Large intestine (tissue), 12 donors: ENCODE measurements at places on chromosomes 16 and 17. TPM values are rescaled to one million over a fixed set of nuclear protein-coding genes. Genes with fewer than 3 reads are reported as not detected.
A peak's percentile ranks its signal among the peaks of the same experiment; 100 is the strongest.

The KRTAP4-5 gene
- not detected for polyA plus RNA-seq

The ENPP7 gene
- polyA plus RNA-seq, result 136 TPM

DNA sequence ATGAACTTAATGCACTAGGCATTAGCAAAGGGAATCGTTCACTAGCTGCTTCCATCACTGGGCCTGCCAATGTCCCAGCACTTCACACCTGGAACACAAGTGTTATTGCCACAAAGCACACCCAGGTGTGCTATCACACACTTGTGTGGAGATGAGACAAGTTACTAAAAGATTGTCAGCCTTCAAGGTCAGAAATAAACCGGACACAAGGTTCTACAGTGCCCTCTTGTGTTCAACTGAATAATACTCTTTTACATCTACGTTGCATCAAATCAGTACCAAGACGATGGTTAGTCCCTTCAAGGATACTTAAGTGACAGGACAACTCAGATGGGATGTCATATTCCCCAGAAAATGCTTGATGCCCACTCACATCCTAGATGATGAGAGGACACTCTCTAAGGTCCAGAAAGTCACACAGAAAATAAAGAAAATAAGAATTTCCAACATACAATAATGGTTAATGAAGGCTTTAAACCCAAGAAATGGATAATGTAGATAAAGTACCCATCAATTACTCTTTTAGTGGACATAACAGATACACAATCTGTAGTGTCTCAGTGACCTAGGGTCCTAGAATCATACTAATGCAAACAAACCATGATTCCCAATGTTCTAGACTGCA lies 16.4 kb upstream of the GLG1 start:
- peak; percentile 21 for DNase-seq

The ARL5C gene
- not detected for polyA plus RNA-seq

The ST6GALNAC1 gene
- 141 TPM for polyA plus RNA-seq

DNA sequence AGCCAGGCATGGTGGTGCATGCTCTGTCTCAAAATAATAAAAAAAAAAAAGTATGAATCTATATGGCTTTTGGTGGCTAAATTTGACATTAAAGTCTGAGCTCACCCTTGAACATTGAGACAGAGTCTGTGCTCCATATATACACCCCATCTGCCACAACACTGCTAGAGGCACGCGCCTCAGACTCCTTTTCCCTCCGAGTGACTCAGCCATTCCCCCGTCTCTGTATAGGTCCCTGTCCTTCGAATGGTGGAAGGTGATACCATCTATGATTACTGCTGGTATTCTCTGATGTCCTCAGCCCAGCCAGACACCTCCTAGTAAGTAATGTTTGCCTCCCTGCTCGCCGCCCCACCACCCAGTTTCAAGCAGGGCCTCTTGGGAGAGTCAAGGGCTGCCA lies 4.5 kb upstream of the EFNB3 start:
- no peak for DNase-seq

GRCh38 chr17:39627712-39628516 lies 1.2 kb downstream of the PPP1R1B start:
- no peak for DNase-seq

The PYDC1 gene
- polyA plus RNA-seq, result 0.19 TPM

The KRTAP16-1 gene
- not detected for polyA plus RNA-seq

GRCh38 chr17:60082946-60083471 lies 4.3 kb upstream of the HEATR6 start:
- no peak for DNase-seq

DNA sequence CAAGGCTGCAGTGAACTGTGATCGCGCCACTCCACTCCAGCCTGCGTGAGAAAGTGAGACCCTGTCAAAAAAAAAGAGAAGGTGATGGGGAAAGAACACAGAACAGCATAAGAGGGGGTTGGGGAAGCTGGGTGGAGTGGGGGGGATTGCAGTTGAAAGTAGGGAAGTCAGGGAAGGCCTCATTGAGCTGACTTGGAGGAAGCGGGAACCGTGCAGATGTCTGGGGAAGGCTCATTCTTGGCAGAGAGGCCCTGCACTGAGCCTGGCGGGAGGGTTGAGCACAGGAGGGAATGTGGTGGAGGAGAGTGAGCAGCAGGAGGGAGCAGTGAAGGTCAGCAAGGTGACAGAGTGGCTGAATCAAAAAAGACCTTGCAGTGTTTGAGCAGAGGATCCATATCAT lies 26.9 kb downstream of the IL4R start:
- no peak for DNase-seq

The CPNE2 gene
- polyA plus RNA-seq, result 22.6 TPM

The MLKL gene
- polyA plus RNA-seq, result 9.6 TPM

- DNase-seq, result no peak
Observed at GRCh38 chr16:74667255-74667700, 601 bp upstream of the RFWD3 start.

- no peak for DNase-seq
Observed at GRCh38 chr17:71398800-71399219, 722.0 kb upstream of the SOX9 start.

The PDILT gene
- polyA plus RNA-seq, result not detected

DNA sequence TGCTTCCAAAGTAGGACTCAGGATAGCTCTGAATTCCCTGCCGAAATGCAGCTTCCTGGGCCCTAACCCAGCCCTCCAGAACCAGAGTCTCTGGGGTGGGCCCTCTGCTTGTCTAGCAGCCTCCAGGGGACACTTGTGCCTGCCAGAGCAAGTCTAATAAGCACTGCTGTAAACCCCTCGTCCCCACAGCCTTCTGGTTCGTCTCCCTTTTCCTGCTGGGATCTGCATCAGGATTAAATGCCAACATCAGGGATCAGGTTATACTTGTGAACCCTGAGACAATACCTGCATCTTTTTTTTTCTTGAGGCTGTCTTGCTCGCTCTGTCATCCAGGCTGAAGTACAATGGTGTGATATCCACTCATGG lies 282.0 kb downstream of the SEC14L1 start:
- DNase-seq, result no peak

DNA sequence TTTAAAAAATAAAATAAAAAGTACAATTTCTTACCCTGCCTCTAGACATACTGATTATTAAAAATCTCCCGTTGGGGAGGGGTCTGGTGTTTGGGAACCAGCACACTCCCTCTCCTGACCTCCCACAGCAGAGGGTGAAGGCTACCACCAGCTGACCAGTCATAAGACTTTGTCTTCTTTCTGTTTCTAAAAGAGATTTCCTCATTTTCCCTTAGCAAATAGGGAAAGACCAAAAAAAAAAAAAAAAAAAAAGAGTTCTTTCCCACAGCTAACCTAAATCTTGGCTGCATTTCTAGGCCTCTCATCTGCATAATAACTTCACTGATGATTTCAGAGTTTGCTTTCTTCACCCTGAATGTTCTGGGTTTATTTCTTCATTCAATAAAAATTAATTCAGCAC lies 30.3 kb downstream of the CDK5RAP3 start:
- DNase-seq, result no peak
